Glomerular endothelial cell (primary cell): ENCODE measurements at places on chromosomes 12 and 14. TPM values are rescaled to one million over a fixed set of nuclear protein-coding genes. Genes with fewer than 3 reads are reported as not detected.

DNA sequence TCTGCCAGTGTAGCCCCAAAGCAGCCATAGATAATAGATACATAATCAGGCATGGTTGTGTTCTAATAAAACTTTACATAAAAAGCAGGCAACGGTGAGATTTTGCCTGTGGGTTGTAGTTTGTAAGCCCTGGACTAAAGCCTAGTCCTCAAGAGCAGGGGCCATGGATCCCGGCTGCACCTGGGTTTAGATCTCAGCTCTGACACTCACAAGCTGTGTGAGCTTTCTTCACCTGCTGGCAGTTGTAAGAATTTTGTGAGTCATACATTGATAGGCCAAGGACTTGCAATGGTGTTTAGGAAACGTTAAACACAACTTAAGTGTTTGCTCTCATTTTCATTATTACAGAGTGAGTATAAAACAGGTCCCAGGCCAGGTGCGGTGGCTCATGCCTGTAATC is 395.8 kb upstream of the TBX3 start:
- no peak for DNase-seq

DNA sequence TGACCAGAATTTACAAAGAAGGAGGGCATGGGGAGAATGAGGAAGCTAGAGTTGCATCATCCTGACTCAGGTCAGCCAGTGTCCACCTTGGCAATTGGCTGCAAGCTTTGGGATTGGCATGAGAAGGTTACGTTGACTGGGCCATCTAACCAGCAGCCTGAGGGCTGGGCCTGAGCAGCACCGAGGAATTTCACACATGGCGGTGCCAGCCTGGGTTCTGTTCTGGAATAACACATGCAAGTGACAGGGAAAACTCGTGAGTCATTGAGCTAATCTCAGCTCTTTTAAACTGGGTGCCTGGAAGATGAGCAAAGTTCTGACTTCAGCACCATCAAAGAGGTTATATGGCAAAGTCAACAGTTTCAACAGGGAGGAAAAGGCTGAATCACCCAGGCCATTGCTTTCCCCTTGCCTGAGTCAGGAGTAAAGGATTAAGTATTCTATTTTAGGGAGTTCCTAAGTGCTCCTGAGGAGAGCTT is 543.2 kb upstream of the TBX3 start:
- DNase-seq: no peak

- DNase-seq: no peak
These were observed 556.5 kb downstream of the LRFN5 start for GRCh38 chr14:42163136-42163535.

Gene LAG3
- not detected in 2 replicates for total RNA-seq

Gene PTGDR
- 1.4 TPM in 1 of 2 replicates, not detected in the other for total RNA-seq

Gene UNC119B
- 16.6 and 25.3 TPM in 2 replicates for total RNA-seq

DNA sequence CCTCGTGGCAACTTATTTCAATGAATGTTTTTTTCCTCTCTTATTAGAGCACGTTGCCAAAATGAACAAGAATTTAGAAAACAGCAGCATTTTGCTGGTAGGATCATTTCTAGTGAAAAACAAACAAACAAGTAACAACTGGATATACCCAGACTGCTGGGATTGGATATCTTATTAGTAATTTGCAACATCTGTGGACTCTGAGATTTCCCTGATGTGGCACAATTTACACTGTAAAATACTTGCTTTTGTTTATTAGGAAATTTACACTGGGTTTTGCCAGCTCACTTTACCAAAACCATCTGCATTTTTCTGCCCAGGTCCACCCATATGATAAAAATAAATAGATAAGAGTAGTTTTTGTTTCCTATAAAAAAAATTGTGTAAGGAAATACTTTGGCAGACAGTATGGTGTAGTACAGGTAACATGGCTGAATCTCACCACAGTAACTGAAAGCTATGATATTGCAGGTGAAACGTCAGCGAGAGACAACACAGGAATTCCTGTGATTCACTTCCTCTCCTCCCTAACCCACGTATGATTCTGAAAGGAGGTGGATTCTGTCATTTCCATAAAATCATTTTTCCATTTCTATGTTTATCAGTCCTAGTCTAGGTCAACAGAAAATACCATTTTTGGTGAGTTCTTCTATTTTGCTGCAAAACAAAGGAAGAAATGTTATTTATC is 176.2 kb upstream of the NOVA1 start:
- no peak for DNase-seq

GRCh38 chr12:93653079-93653478 is 24.1 kb upstream of the CRADD start:
- DNase-seq: no peak

- no peak for DNase-seq
These were observed 15.6 kb upstream of the REP15 start for GRCh38 chr12:27680619-27681018.

DNA sequence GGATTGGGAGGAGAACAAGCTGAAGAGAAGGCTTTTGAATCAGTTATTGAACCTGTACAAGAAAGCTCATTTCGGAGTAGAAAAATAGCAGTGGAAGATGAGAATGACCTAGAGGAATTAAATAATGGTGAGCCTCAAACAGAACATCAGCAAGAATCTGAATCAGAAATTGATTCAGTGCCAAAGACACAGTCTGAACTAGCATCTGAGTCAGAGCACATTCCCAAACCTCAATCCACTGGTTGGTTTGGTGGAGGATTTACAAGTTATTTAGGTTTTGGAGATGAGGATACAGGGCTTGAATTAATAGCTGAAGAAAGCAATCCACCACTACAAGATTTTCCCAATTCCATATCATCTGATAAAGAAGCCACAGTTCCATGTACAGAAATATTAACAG is 13.5 kb downstream of the MIA2 start:
- no peak for DNase-seq

- DNase-seq: peak; percentile 55
These were observed 768.8 kb upstream of the NOVA1 start for GRCh38 chr14:27366596-27366995.

DNA sequence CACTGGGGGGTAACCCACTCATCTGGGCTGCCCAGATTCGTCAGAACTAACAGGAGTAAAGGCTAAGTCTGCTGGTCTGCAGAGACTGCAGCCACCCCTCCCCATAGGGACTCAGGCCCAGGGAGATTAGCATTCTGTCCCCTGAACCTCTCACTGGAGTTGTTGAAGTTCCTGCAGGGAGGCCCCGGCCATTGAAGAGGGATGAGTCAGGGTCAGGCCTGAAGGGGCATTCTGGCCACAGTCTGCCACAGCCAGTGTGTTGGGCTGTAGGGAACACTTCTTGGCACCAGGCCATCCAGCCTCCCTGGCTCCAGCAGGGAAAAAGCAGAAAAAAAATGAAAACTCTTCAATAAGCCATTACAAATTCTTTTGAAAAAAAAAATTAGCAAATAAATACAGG is 35.3 kb downstream of the KLRK1 start:
- DNase-seq: no peak

DNA sequence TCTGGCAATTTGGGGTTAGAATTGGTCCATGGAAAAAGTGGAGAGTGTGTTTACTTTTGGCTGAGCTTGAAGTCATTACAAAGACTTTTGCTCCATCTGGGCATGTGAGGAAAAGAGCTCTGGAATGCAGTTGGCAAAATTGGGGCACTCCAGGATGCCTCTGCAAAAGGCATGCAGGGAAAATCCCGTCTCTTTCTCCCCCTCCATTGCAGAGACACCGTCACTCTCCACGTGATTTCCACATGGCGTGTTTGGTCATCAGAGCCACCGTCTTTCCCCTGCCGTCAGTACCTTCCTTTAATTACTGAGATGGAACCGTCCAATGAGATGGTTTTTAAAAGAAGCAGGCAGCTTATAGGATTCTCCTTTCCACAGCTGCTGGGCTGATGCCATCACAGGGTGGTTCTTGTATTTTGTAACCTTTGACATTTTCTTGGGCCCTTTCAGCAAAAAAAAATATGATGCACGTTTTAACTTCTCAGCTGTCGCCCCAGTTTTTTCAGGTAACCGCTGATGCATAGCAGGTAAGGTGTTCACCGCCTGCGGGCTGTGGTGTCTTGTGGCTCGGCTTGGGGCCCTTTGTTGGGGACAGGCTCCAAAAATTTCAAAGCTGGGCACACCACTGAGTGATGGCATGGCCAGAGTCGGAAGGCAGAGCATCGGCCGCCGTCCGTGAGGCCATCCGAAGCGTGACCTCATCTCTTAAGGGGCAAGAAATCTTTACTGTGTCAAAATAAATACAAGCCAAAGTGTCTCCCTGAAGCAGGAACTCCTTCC is 68.4 kb downstream of the CACNA1C start:
- no peak for DNase-seq

DNA sequence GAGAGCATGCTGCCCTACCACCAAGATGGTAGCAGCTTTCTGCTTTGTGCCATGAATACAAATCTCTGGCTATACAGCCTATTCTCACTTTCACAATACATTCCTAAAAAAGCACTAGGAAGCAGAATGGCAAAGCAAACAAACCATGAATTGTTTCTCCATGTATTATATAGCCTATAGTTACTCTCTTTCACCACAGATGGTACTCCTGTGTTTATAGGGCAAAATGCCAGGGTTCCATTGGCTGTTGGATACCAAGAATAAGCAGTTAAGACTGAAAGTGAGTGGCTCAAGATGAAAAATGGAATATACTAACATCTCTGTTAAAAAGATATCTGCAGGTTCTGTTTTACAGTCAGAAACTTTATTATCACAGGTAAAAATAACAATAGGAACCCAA is 11.1 kb downstream of the ARF3 start:
- DNase-seq: no peak

GRCh38 chr12:115443351-115443938 is 759.5 kb upstream of the TBX3 start:
- no peak for DNase-seq

DNA sequence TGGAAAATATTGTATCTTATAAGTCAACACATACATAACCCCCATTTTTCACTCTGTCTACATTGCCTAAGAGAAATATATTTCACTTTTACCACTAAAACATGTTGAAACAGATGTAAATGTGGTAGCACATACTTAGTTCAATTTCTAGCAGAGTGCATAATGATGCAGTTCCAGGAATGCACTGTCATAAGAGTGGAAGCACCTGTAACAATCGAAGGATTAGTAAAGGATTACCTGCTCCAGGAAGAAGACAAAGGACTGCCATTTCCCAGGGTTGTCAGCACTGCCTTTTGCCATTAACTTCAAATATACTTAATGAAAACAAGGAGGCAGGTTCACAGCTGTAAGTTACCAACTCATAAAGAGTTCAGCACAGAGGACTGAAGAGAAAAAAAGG is 24.6 kb downstream of the DAD1 start:
- no peak for DNase-seq

Gene SSPN
- total RNA-seq: 1.7 and 5.1 TPM in 2 replicates

- no peak for DNase-seq
These were observed 17.3 kb downstream of the MAP3K9 start for GRCh38 chr14:70791971-70792370.

- no peak for DNase-seq
These were observed 79.4 kb downstream of the ST8SIA1 start for GRCh38 chr12:22255097-22255496.

Gene KRT6C
- total RNA-seq: not detected in 2 replicates

Gene ANKS1B
- not detected in 2 replicates for total RNA-seq

Gene SLC5A8
- not detected in 2 replicates for total RNA-seq

Gene KRT79
- total RNA-seq: 0.10 and 0.12 TPM in 2 replicates

DNA sequence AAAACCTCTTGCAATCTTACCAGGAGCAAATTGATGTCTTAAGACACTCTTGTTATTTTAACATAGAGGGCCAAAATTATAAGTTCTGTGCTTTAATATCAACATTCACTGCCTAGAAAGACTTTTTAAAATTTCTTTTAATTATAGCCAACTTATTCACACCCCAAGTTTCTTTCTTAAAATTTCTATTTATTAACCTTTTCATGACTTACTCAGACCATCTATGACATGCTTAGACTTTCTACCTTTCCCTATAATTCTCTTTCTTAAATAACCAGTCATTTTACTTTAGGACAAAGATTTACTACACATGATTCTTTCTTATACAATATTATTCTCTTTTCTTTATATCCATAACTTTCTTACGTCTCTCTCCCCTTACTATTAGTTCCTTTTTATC is 220.4 kb downstream of the NUBPL start:
- DNase-seq: no peak

DNA sequence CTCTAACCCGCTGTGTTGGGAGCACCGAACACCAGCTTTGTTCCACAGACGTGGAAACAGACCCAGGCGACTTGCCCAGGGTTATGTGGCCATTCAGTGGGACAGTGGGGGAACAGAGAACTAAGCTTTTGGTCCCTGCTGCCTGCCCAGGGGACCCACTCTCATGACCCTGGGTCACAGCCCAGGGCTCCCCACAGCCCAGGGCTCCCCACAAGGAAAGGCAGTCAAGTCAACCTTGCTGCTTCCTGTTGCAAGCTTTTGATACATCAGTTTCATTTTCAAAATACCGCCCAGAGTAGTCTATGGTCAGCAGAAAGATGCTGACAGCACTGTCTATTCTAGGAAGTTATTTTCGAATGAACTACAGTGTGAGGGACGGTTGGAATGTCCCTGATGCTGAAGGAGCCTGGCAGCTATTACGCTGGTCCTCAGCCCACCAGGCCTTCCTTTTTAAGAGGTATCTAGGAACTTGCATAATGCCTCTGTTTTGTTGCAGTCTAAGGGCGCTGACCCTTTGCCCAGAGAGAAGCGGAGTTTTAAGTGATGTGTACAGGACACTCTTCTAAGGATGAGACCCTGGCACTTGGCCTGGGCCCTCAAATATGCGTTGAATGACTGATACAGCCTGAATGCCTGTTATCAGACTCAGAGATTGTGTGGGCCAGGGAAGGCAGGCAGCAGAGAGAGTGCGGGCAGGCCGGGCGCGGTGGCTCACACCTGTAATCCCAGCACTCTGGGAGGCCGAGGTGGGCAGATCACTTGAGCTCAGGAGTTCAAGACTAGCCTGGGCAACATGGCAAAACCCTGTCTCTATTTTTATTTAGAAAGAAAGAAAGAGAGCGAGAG is 12.6 kb upstream of the TTC7B start:
- DNase-seq: no peak
